ENCODE measurements at places on chromosomes 12 and 14. TPM values are rescaled to one million over a fixed set of nuclear protein-coding genes. Genes with fewer than 3 reads are reported as not detected.

Gene PRB3
- total RNA-seq, result not detected

Gene CLEC4E
- 1.3 TPM for total RNA-seq

Gene RNF212B
- not detected for total RNA-seq

Gene SMIM41
- not detected for total RNA-seq

Gene LETMD1
- 76.4 TPM for total RNA-seq

Gene CRY1
- total RNA-seq, result 18.3 TPM

Gene PROX2
- total RNA-seq, result not detected

Gene RAB15
- total RNA-seq, result 4.2 TPM

Gene TMEM253
- 3.9 TPM for total RNA-seq

Gene POTEG
- total RNA-seq, result not detected

Gene OR6C2
- total RNA-seq, result not detected

Gene PIANP
- total RNA-seq, result 4.6 TPM

Gene KRT78
- total RNA-seq, result not detected

Gene MYBPC1
- total RNA-seq, result 0.14 TPM

Gene VWF
- 33.4 TPM for total RNA-seq

Gene SIX6
- total RNA-seq, result not detected

Gene CCDC175
- not detected for total RNA-seq

Gene BEST3
- 1.3 TPM for total RNA-seq

Gene PLEKHA5
- 97.6 TPM for total RNA-seq

Gene FOXG1
- total RNA-seq, result not detected

Gene TGFB3
- total RNA-seq, result 36.8 TPM

Gene MANSC4
- total RNA-seq, result not detected

Gene TMTC2
- 3.7 TPM for total RNA-seq

Gene CCDC60
- not detected for total RNA-seq

Gene FITM1
- 6.9 TPM for total RNA-seq

Gene FOXN4
- not detected for total RNA-seq

Gene ZNF664
- total RNA-seq, result 35.2 TPM

Gene HOXC12
- not detected for total RNA-seq

Gene HOXC5
- total RNA-seq, result 1.6 TPM

Gene ANO4
- total RNA-seq, result 9.4 TPM

Gene TDRD9
- total RNA-seq, result 1.7 TPM

Gene DLGAP5
- total RNA-seq, result 12.5 TPM
